ENCODE measurements at places on chromosomes 4 and X.
A peak's percentile ranks its signal among the peaks of the same experiment; 100 is the strongest.

DNA sequence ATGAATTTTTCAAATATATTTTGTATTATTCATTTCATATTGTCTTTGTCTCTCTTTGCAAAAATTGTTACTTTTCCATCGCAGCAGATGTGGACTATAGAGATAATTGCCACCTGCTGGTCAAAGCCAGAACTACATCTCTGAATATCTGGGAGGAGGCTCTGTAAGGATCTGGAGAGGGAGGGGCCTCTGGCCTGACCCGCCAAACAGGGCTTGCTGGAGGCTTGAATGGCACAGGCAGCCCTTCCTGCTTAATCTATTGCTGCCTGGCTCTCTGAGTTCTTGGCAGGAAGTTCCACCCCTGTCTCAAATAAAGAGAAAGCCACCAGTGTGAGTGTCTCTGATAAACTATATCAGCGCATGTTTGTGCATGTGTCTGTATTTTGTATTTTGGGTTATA lies 132.4 kb downstream of the ZMAT1 start:
- DNase-seq: peak; percentile 57

- DNase-seq: no peak
Observed at GRCh38 chr4:106986486-106986885, 49.6 kb downstream of the DKK2 start.

- DNase-seq: no peak
Observed at GRCh38 chr4:99657798-99658197, at the start of gene C4orf54. Gene C4orf54, minus strand, starts transcription at chr4:99657828. Its CDS starts 3,180 bp downstream, at chr4:99654648.

DNA sequence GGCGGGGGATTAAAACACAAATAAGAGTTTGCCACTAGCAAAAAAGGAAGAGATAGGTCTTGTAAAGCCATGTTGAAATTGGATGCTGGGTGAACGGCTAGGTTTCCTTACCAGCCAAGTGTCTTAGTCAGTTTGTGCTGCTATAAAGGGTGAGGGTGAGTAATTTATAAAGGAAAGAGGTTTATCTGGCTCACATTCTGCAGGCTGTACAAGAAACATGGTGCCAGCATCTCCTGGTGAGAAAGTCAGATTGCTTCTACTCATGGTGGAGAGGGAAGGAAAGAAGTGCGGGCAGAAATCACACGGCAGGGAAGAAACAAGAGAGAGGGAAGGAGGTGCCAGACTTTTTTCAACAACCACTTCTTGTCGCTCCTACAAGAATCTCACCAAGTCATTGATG lies 507.5 kb downstream of the SPOCK3 start:
- DNase-seq: no peak

DNA sequence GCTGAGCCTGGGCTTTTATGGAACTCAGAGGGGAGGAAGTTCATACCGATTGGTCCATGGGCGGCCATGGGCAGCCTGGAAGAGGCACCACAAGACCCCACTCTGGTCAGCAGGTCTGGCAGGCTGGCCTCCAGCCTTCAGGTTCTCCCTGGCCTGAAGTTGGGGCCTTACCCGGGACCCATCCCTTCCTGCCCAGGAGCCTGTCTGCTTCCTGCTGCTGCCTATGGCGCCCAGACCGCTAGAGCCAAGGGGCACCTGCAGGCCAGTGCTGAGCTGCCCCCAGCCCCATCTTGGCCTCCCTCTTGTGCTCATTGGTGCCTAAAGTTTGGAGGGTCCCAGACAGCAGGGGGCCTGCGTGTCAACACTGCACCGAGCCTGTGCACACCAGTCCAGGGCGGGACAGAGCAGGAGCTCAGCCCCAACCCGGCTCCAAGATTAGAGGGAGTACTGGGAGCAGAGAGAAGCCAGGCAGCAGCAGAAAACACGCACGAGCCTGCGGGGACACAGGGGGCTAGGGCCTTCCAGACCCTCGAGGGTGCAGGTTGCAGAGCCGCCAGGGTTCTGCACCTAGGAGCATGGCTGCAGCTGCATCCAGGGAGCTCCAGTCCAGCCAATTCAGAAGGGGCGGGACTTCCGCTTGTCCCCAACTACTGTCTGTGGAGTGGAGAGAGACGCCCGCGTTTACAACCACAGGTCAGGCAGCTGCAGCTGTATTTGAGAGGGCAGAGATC lies 30.7 kb upstream of the ZNF280C start:
- no peak for DNase-seq
